ENCODE measurements at places on chromosomes 1 and 21.

- DNase-seq = no peak
Measured at GRCh38 chr1:222077206-222077605, 335.3 kb upstream of the DUSP10 start.

GRCh38 chr1:89965193-89965768, 29.6 kb upstream of the ZNF326 start:
- no peak for DNase-seq

GRCh38 chr1:55714230-55714629, 499.1 kb upstream of the USP24 start:
- DNase-seq = no peak

- DNase-seq = no peak
Measured at GRCh38 chr1:183975651-183976050, 61.9 kb downstream of the COLGALT2 start.

- DNase-seq = no peak
Measured at GRCh38 chr1:104463126-104463697, 713.5 kb downstream of the AMY1C start.

DNA sequence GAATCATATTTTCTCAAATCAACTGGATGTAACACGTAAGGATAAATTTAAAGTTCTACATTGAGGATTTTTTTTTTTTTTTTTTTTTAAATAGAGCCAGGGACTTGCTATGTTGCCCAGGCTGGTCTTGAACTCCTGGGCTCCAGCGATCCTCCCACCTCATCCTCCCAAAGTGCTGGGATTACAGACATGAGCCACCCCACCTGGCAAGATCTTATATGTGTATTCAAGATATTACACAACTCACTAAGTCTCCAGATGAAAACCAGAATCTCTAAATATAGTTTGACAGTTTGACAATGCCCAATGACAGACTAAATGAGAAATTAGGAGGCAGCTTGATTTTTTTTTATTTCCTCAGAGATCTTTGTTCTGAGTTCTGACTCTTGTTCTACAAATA, 6.8 kb downstream of the YY1AP1 start:
- DNase-seq = no peak

DNA sequence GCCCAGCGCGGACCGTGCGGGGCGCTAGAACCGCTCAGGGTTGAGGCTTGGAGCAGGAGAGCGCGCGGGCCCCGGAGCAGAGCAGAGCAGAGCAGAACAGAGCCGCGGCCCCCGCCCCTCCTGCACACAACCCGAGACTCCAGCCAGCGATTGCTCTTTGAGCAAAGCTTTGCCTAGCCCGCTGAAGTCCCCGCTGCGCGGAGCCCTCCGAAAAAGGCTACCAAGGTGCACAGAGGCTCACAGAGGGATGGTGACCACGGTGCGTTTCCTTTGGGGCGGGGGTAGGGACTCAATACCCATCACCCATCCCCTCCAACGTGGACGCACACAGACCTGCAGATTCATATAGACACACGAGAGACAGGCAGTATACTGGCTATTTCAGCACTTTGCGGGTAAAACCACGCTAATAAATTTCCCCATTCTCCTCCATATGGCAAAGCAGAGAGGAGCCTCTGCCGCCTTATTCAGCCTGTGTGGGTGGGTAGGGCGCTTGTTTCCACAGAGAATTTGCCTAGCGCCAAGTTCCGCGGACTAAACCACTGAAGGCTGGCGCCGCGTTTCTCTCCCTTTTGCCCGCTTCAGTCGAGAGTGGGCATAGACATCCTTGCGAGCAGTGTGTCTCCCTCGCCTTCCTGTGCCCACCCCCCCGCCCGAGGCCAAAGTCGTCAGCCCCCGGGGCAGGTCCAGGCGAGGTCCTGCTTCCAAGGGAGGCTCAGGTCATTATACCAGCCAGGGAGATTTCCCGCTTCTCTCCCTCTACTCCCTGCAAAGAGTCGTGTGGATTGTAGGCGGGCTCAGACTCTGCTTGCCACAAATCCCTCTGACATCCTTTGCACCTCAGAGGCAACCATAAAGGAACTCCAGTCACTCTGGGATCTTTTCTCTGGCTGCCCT, 8.5 kb downstream of the HLX start:
- no peak for DNase-seq

- DNase-seq = no peak
Measured at GRCh38 chr1:168202941-168203654, 22.7 kb upstream of the SFT2D2 start.

DNA sequence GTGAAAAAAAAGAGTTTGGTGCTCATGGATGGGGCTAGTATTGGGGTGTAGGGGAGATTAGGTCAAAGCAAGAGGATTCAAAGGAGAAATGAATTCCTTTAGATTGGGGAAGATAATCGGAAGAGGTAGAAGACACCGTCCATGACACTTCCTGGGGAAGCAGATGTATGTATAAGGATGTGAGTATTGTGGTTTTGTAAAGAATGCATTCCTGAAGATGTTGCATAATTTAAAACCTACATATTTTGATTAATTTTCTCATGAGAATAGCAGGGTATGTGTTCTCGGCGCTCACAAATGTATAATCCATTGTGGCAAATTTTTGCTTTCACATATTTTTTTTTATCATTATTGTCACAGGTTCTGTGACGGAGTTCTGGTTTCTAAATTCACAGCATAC, 5.5 kb upstream of the LGALS8 start:
- no peak for DNase-seq

GRCh38 chr1:38347446-38348175, 301.0 kb upstream of the POU3F1 start:
- DNase-seq = no peak

- DNase-seq = no peak
Measured at GRCh38 chr1:155131285-155131684, 3.6 kb downstream of the EFNA1 start.

DNA sequence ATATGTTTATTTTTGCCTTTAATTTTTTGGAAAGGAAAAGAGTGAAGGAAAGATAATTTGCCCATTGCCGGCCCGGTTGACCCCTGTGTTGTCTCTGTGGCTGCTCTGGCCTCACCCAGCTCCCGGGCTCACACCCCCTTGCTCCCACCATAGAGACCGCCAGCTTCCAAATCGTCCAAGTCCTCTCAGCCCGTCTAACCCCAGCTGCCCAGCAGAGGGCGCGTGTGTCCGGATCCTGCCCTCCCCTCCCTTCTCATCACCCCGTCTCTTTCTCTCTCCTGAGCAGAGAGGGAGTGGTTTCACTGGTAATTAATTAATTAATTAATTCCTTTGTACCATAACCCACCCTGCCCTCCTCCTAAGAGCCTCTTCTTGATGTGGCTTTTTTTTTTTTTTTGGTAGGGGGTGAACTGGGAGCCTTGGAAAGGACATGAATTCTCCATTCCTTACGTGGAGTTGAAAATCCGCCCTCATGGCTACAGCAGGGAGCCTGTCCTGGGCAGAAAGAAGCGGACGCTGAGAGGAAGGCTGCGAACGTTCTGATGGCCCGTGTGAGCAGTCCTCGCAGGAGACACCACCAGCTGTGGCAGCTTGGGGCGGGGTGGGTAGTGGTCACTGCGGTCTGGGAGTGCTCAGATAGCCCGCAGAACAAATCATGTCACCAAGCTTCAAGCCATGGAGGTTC, 45.9 kb downstream of the KIAA0040 start:
- peak; percentile 50 for DNase-seq

GRCh38 chr1:36344395-36344680, 20.9 kb upstream of the EVA1B start:
- no peak for DNase-seq

DNA sequence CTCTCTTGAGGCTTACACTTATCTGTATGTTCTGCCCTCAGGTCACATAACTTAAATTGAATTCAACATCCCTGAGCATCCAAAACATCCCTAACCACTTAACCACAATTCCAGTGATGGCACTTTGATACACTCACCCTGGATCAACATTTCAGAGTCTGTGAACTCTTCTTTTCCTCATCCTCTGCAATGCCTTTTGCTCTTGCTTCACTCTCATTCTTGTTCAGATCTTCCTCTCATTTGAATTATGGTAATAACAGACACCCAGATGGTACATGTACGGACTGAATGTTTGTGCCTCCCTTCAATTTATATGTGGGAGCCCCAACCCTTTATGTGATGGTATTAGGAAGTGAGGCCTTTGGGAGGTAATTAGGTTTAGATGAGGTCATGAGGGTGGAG, 33.4 kb downstream of the PTGER3 start:
- no peak for DNase-seq

DNA sequence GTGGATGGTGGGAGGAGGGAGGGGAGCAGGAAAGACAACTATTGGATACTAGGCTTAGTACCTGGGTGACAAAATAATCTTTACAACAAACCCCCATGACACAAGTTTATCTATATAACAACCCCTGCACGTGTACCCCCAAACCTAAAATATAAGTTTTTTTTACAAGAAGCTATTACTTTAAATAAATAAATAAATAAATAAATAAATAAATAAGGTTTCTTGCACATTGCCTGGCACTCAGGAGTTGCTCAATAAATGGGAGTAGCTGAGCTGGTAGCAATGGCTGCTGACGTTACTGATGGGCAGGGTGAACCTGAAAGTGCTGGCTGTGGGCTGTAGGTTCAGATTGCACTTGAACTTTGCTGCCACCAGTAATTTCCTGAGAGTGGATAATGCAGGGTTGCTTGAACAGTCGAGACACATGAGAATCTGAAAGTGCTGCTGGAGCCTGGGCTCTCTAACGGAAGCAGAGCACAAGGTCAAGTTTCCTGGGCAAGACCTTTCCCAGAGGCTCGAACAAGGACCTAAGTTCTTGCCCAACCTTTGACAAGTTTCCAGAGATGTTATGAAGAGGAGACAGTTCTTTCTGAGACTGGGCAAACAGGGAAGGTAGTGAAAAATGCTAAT, 14.8 kb upstream of the KCNE2 start:
- DNase-seq = no peak

DNA sequence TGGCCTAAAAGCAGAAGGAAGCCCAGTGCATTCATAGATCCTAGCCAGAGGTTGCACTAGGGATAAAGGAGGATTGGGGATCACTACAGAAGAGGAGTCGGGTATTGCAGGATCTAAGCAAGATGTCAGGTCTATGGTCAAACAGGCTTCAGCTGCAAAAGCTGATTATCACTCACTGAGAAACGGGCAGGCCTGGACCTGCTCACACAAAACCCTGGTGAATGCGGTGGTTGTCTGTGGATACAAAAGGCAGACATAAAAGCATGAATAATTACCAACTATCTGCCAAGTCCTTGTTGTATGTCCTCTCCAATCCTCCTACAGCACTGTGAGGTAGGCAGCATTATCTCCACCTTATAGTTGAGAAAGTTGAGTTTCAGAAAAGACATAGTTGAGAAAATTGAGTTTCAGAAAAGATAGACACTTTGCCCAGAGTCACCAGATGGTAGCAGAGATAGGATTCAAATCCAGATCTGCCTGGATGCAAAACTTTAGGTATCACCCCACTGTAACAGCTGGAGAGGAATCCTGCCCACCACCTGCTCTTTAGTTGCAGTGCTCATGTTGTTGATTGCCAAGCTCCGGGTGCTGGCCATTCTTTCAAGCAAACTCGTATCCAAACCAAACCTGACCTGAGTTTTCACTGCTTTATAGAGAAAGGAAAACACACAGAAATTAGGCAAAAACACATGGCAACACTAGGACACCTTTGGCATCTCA, 49.6 kb upstream of the HOOK1 start:
- no peak for DNase-seq

DNA sequence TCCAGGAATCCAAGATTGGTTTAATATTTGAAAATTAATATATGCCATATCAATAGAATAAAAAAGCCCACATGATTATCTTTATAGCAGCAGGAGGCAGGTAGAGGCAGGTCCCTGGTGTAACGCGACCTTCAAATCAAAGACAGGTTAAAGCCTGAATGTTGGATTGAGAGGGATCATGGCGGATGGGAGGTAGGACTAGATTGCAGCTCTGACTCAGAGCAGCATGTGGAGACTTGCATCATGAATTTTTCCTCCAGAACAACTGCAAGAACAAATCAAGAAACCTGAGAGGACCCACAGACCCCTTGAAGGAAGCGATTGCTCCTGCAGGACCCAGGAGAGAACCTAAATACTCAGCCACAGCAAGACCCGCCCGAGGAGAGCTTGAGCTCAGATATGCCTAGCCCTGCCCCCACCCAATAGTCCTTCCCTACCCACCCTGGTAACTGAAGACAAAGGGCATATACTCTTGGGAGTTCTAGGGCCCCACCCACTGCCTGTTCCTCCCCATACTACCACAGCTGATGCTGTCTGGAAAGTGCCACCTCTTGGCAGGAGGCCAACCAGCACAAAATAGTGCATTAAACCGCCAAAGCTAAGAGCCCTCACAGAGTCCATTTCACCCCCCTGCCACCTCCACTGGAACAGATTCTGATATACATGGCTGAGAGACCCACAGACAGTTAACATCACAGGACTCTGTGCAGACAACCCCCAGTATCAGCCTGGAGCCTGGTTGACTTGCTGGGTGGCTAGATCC, 19.5 kb downstream of the S100B start:
- DNase-seq = no peak

DNA sequence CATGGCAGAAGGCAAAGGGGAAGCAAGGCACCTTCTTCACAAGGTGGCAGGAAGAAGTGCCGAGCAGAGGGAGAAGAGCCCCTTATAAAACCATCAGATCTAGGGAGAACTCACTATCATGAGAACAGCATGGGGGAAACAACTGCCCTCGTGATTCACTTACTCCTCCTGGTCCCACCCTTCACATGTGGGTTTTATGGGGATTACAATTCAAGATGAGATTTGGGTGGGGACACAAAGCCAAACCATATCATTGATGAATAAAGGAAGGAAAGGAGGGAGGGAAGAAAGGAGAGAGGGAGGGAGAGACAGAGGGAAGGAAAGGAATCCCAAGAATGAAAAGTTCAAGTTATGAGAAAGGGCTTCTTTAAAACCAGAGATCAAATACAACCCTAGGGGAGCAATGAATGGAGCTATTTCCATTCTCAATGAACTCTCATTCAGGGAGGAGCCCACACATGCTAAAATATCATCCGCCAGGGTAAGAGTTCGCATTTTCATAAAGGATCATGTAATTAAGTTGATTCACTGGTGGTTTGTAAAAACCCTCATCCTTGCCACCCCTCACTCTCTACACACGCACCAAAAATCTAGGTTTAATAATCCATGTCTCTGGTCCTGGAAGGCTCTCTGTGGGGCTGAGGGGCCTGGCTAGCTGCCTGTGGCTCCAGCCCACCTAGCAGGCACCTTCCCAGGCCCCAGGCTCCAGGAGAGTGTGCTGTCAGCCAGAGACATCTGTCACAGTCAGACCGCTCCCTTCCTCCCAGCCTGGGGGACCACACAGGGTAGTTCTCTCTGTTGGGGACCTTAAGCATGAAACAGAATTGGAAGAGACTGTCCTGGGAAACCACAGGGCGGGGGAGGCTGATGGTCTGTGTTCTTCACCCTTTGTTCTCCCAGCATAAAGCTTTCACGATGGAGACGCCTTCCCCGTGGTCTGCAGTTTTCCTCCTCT, 94.0 kb downstream of the CCDC185 start:
- DNase-seq = no peak

All from GM18507 (cell line).